ENCODE measurements at places on chromosomes 7 and 10.

DNA sequence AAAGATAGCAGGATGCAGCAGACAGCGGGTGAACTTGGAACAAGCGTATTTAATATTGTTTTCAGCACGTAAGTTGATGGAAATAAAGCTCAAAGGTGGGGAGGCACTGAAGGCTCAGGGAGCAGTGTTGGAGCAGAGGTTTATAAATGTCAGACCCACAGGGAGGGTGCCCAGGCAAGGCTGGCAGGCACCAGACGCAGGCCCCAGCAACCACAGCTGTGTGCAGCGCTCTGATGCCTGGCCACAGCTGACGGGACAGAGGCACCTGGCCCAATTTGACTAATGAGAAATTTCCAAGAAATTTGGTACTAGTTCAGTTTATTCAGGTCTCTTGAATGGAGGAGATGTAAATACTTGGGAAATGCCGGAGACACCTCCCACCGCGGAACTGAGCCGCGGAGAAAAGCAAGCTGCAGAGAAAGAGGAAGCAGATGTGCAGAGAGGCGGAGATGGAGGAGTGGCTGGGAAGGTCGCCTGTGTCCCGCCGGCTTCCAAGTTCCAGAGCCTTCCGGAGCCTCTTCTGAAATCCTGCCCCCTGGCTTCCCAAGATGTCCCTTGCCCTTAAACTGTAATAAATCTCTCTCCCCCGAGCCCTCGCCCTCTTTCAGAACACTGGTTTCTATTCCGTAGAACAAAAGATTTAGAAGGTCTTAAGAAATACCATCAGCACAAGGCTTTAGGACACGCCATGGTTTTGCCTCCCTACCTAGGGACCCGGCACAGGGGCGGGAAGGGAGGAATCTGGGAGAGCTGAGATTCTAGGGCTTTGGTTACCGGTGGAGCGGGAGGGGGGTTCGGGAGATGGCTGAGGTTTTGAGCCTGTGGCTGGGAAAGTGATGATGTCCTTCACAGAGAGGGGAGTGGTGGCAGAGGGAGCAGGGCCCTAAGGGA, 38.4 kb upstream of the PLXNA4 start:
- DNase-seq = peak; percentile 23

DNA sequence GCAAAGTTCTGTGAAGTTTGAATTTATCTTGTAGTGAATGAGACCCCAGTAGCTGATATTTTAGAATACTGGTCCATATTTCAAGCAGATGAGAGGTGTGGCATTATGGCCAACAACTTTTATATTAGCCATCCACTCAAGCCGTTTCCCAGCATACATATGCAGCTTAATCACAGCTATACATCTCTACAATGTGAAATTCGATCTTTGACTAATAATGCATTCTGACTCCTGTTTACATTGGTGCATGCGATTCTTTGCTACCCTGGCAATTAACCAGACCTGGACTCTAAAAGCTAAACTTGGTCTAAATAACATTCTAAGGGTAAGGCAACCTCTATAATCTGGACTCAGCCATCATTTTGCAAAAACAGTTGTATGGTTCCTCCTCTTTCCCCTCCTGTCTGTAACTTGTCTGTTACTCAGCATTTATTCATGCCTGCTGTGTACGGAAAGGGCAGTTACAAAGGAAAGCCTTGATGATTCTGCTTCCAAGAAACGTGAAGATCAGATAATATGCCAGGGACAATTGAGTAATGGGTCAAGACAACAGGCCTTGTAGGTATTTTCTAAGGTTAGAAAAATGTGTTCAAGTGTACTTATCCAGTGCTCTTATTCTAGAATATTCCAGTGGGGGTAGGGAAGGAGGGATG, 50.6 kb downstream of the PNLIPRP2 start:
- no peak for DNase-seq

- peak; percentile 50 for DNase-seq
Observed at GRCh38 chr7:130084037-130084875, 13.9 kb downstream of the KLHDC10 start.

DNA sequence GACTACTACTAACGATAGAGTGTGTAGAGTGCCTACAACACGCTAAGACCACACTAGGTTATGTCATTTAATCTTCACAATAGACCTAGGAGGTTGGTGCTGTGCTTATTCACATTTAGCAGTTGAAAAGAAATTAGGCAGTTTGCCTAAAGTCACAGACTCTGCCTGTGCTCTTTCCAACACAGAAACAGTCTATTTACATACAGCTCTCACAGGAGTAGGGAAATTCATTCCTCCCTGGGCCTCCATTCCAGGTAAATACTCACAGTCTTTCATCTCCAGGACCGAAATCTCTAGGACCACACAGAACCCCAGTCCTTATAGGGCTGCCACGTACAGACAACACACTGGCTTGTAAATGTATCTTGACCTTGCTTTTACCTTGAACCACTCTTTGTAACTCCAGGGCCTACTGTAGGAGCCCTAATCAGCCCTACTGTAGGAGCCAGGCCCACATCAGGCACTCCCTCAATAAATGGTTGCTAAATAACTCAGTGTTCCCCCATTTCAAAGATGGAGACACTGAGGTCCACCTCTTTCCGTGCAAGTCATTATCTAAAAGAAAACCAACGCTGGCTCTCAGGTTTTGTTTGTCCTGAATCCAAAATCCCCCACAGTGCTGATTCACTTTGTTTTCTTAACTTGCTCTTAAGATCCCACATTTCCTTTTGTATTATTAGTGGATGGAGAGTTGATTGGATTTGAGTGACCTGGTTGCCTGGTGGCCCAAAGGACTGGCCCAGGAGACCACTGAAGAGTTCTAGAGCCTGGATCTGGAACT, 146.9 kb downstream of the KCNMA1 start:
- peak; percentile 47 for DNase-seq

DNA sequence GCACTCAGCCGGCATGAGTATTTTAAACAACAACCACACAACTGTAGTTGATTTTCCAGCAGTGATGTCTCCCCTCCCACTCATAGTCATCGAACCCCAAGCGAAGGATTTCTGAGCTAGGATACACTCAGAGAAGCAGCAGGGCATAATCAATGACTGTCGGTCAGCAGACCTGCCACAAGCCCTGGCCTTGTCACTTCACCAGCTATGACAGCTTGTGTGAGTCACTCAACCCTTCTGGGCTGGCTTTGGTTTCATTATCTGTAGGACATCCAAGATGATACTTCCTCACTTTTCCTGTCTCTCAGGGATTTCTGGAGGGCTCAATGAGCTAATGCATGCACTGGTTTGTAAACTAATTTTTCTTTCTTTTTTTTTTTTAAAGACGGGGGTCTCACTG, 22.0 kb upstream of the UBE3C start:
- peak; percentile 31 for DNase-seq

DNA sequence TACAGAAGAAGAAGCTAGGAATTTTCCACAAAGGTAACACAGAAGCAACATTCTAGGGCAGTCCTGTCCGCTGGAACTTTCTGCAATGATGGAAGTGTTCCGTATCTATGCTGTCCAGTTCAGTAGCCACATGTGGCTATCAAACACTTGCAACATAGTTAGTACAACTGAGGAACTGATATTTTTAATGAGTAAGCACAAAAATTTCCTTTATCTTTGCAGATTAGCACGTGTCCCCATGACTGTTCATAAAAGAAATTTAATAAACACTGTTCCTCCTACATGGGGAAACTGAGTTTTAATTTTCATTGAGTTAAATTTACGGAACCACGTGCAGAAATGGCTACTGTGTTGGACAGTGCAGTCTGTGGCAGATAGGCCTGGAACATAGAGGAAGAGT, 336.4 kb upstream of the KMT2E start:
- DNase-seq = no peak

- peak; percentile 47 for DNase-seq
Observed at GRCh38 chr7:101134399-101134980, 7.6 kb downstream of the SERPINE1 start.

GRCh38 chr7:151773797-151774196, 103.1 kb downstream of the PRKAG2 start:
- no peak for DNase-seq

DNA sequence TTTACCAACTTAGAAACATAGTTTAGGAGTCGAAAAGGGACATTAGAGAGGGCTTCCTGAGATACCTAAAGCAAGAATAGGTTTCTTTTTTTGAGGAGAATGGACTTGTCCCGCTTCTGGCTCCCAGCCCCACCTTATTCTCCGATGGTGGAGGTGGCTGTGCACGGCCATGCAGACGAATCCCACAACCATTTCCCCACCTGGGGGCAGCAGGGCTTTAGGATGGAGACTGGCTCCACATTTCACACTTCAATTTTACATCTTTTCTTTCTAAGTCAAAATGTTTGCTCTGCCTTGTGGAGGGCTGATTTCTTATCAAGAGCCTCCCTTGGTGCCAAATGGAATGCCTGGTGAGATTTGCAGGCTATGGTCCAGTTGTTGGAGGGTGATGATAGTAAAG, 118.5 kb downstream of the GLRX3 start:
- DNase-seq = no peak

GRCh38 chr10:116126954-116127695, 145.9 kb downstream of the GFRA1 start:
- DNase-seq = peak; percentile 39

GRCh38 chr7:69657985-69658384, 59.7 kb downstream of the AUTS2 start:
- no peak for DNase-seq

- DNase-seq = peak; percentile 35
Observed at GRCh38 chr7:91892099-91892705, 11.7 kb upstream of the MTERF1 start.

DNA sequence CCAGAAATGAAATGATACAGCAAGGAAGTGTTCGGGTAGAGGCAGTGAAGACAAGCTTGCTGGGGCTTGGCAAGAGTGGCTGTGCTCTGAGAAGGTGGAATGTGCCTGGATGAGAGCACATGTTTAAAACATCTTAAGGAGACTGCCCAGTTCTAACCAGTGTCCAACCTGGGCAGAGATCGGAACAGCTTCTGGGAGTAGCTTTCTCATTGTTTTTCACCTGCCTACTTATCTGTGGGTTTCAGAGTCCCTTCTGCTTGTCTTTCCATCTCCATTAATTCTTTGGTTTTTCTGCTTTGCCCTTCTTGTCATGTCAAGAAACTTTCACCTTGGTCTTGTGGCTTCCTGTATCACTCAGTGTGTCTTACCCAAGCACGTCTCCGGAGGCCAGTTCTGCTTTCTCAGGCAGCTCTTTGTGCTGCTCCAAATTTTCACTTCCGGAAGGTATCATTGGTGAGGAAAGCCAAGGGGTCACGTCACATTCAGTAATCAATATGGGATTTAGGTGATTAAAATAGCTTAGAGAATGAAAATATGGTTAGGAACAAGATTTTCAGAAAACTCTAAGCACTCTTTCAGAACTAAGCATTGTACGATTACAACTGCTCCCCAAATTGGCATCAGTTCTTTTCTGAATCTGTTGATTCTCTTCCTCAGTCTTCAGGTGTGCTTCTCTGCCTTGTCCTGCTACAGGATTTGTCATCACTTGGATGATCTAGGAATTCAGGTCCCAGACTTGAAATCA, 5.5 kb upstream of the LAMB4 start:
- DNase-seq = no peak

DNA sequence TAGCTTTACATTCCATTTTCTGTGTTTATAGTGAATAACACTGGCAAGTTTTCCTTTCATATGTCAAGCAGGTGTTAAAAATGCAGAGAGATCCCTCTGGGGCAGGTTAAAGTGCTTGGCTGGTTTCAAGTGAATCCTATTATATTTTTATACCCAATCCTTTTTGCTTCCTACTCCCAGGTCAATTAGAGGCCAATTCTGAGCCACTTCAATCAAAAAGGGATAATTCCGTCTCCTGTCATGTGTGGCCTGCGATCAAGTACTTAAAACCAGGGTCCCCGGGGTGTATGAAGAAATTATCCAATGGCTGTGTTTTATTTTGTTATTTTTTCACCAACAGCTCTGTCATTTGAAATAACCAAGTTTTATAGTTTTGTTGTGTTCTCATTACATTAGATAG, 313.2 kb downstream of the PRPF18 start:
- no peak for DNase-seq

DNA sequence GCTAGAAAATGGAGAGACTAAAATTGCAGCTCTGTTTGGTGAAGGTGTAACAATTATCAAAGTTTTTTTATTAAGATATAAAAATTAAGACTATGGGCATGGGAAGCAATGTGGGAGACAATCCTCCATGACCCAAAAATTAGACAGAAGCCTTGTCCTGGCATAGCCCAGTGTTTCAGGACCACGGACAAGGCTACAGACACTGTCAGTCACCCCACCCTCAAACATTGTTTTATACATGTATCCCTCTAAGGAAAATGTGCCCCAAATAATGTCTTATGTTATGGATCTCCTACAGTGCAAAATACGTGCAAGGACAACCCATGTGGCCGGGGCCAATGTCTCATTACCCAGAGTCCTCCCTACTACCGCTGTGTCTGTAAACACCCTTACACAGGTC, 24.0 kb downstream of the HABP2 start:
- no peak for DNase-seq
